Activated T-cell treated with anti-CD3 and anti-CD28 coated beads for 1 hour (primary cell): ENCODE measurements at places on chromosomes 12 and 14.

GRCh38 chr12:6205144-6205539, 4.9 kb downstream of the CD9 start:
- DNase-seq = no peak

DNA sequence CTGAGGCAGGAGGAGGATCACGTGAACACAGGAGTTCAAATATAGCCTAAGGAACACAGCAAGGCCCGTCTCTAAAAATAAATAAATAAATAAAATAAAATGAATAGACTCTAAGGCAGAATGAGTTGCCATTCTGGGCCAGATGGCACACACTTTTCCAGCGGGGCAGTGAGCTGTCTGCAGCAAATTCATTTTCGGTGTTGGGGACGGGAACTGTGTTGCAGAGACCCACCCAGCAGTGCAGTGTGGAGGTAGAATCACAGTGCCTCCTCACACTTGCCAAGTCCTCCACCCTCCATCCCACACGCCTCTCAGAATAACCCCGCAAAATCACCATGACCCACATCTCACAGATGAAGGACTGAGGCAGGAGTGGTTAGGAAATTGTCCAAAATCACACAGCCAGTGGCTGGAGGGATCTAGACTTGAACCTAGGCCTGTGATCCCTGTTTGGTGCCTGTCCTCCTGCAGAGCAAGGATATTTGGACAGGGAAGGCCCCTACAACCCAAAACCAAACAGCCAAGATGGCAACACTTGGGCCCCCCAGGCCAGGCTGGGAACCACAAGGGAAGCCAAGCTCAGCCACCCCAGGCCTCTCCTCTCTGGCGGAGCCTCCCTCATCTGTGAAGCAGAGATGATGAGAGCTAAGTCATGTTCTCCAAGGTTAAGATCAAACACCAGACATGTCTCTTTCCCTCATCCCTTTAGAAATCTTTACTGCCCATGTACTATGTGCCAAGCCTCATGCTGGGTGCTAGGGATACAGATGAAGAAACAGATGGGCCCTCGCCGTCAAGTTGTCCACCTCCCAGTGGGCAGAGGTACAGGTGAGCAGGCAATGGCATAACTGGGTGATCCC, 152.7 kb downstream of the DPF3 start:
- DNase-seq = no peak

DNA sequence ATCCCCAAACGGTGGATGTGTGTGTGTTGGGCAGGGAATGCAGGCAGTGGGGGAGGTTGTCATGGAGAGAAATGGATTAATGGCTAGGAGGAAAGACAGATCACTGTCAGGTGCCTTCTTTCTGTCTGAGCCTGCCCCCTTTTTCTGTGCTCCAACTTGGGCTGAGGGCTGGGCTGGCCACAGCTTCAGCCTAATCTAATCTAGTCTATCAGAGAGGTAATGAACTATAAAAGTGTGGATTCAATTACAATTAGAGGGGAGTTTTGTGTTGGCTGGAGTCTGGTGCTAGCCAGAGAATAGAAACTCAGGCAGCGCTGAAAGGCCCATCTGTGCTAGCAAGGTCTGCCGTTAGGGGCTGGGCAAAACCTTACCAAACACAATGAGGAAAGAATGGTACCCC, 41.2 kb downstream of the NEUROD4 start:
- DNase-seq = no peak

DNA sequence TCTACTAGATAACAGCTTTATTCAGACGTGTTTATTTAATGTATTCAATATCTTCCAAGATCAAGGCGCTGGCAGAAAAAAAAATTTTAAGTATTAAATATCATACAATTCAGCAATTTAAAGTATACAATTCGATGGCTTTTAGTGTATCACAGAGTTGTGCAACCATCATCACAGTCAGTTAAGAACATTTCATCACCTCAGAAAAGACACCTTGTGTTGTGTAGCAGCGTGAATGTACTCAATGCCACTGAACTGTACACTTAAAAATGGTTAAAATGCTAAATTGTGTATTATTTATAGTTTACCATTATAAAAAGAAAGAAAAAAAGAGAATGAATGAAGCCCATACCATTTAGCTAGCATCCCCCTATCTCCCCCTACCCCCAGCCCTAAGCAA, 96.4 kb downstream of the RIN3 start:
- no peak for DNase-seq

DNA sequence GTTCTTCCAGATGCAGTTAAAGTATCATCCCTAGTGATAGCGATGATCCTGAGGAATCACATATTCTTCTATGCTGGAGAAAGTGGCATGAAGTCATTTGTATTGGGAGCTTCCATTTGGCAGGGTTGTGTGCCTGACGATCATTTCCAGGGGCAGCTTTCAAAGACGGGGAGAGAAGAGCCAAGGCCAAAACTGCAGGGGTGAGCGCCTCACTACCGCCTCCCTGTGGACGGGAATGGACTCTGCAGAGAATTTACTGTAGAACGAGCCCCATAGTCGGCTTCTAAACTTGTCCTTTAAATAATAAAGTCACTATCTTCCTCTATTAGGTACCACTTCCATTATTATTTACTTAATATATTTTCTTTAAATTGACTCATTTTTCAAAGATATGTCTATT, 555.9 kb upstream of the TMEM132C start:
- no peak for DNase-seq

GRCh38 chr14:32397861-32398640, 69.0 kb downstream of the AKAP6 start:
- no peak for DNase-seq

- DNase-seq = no peak
These were observed 15.1 kb upstream of the GALNT6 start for GRCh38 chr12:51406290-51406689.

- no peak for DNase-seq
These were observed 162.1 kb downstream of the NAV3 start for GRCh38 chr12:77992760-77993159.

GRCh38 chr12:8157484-8158198, 826 bp downstream of the ZNF705A start:
- DNase-seq = no peak

GRCh38 chr14:67666750-67667449, 7.5 kb downstream of the VTI1B start:
- DNase-seq = no peak

DNA sequence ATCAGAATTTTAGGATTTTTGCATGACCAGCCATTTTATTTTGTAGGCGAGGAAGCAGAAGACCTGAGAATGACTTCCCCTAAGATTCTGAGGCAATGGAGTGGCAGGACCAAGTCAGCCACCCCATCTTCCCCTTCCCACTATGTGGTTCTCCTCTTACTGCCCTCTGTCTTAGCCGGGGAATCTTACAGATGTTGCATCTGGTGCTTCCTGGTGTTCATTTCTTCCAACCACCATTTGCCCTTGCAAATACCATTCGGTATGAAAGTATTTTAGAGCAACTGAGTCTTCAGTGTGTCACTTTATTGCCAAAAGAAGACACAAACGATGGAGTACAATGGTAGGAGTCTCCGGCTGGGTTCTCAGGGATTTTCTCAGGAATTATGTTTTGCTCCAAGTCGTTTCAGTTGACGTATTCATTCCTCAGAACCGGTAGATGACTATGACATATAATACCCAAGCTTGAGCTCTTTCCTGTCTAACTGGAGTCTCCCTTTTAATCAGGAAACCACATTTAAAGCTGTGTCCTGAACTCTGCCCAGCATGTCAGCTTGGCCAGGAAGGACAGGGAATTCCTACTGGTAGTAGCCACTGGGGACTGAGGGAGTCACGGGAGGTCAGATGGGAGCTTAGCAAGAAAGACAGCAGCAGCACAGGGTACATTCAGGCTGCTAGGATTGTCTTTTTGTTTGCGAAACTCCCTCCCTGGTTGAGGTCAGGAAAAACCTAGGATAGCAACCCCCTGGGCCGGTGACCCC, 87.0 kb downstream of the SAMD4A start:
- no peak for DNase-seq

- no peak for DNase-seq
These were observed 307.2 kb downstream of the ATP23 start for GRCh38 chr12:58248599-58248998.

DNA sequence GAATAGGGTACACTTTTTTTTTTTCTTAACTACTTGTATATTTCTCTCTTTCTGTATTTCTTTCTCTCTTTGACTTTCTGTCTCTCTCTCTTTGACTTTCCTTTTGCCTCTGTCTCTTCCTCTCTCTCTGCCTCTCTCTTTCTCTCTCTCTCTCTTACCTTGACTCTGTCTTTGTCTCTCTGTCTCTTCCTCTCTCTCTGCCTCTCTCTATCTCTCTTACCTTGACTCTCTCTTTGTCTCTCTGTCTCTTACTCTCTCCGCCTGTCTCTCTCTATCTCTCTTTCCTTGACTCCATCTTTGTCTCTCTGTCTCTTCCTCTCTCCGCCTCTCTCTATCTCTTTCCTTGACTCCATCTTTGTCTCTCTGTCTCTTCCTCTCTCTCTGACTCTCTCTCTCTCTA, 62.4 kb upstream of the PRMT8 start:
- DNase-seq = no peak

GRCh38 chr12:67780580-67781084, 132.1 kb downstream of the DYRK2 start:
- DNase-seq = no peak

DNA sequence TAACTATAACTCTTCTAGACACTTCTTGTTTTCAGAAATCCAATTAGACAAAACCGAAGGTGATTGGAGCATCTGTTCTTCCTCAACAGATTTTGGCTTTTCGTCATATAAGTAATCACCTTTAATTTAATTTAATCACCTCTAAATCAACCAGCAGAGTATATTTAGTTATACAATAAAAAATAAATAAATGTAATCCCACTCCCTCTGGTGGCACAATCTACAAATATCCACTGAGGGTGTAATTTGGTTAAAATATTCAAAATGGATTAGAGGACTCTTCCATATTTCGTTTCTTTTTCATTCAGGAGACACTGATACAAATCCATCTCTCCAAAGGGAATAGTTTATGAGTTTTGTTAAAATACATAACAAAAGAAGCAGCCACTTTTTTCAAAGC, 18.3 kb upstream of the SLC35F4 start:
- DNase-seq = no peak

DNA sequence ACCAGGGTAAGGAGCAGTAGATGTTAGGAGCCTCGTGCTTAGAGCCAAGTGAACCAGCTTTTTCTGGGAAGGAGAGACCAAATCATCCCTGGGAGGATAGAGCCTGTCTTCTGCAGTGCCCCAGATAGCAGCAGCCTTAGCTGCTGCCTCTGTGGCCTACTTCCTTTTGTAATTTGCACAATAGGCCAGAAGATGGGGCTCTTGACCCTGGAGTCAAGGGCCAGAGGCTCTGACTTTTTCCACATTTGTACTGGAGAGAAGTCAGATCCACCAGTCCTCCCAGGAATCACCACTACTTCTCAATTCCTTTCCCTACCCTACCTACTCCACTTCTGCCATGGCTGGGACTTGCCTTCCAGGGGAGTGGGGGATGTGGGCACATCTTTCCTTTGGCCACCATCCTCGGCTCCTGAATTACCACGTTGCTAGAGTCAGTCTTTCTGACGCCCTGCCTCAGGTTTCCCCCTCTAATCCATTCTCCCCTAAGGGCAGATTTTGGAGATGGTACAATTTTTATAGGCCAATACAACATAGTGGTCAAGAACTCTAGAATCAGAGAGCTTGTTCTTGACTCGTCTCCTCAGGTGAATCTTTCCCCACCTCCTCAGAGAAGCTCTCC, 3.3 kb upstream of the SLC4A8 start:
- DNase-seq = no peak

DNA sequence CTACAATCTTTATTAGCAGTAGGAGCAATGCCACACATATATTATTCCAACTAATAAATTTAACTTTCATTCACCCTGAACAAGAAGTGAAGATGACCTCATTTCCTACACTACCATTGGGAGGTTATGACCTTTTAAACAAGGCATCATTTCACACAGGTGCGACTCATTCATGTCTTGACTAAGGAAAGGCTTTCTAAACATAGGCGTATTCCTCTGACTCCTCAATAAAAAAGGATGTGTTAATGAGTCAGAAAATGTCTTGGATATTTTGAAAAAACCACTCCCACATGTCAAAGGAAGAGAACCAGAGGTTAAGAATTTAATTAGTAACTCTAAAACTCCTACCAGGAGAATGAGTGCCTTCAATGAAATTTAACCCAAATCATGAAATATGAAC, 115.2 kb downstream of the PRICKLE1 start:
- no peak for DNase-seq

DNA sequence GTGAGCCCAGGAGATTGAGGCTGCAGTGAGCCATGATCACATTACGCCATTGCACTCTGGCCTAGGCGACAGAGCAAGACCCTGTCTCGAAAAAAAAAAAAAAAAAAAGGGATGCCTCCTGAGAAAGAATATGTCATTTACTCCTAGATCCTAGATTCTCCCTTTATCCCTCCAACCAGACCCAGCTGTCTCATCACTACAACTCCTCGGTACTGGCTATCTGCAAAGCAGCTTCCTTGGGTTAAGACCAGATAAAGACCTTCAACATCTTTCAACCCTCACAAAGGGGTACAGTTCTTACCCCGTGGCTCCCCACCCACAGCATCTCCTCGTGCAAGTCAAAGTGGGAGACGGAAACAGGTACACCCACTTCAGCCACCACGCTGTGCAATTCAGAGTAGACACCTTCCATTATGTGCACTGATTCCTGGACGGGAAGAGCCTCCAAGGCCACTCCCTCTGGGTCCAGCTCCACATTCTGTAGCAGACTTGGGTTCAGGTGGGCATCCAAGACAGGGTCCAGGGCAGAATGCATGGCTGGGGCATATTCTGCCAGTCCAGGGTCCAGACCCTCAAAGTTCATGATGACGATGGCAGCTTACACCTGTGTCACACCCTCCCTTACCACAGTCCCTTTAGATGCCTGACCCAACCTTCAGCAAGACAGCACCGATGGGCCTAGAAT, 1.1 kb downstream of the PAN2 start:
- DNase-seq = no peak

DNA sequence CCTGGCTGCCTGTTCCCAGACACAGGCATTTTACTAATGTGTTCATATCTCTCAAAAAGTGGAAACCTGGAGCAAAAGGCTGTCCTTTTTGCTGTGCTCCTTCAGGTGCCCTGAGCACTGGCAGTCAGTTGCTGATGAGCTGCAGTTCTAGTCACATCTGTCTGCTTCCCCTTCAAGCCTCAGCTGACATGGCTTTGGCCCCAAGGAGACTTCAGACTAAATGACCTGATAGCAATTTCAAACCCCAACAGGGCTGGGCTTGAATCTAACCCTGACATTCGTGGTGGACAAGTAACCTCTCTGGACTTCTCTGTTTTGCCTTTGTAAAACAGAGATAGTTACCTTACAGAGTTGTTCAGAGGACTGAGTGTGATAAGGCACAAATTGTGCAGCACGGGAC, 5.7 kb downstream of the SERPINA9 start:
- no peak for DNase-seq
